ENCODE measurements at places on chromosomes 11 and 22.
A peak's percentile ranks its signal among the peaks of the same experiment; 100 is the strongest.

- peak; percentile 96 for DNase-seq
Measured at GRCh38 chr11:118921929-118922744, 3.6 kb downstream of the BCL9L start.

DNA sequence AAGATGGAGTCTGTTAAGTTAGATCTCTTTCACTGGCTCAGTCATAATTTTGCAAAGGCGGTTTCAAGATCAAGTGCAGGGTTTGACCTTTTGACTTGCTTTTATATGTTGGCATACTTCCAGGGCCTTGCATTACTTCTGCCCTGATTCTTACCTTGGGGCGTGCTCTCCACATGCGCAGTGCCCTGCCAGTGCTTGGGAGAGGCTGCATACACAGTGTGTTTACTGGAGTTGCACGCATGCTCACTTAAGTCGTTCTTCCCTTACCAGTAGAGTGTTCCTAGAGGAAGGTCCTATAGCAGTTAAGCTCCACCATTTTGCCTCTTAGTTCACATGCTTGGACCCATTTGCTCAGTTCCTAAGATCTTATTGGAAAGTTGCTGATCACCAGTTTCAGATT lies 21.0 kb upstream of the TMEM123 start:
- no peak for DNase-seq

- no peak for DNase-seq
Measured at GRCh38 chr22:23115825-23116494, 25.8 kb downstream of the RSPH14 start.

- DNase-seq, result peak; percentile 48
Measured at GRCh38 chr11:57566005-57566904, 1.2 kb downstream of the UBE2L6 start.

- no peak for DNase-seq
Measured at GRCh38 chr11:61295596-61295926, 445 bp upstream of the VWCE start.

GRCh38 chr22:38834991-38835390 lies 8.8 kb downstream of the NPTXR start:
- DNase-seq, result no peak

DNA sequence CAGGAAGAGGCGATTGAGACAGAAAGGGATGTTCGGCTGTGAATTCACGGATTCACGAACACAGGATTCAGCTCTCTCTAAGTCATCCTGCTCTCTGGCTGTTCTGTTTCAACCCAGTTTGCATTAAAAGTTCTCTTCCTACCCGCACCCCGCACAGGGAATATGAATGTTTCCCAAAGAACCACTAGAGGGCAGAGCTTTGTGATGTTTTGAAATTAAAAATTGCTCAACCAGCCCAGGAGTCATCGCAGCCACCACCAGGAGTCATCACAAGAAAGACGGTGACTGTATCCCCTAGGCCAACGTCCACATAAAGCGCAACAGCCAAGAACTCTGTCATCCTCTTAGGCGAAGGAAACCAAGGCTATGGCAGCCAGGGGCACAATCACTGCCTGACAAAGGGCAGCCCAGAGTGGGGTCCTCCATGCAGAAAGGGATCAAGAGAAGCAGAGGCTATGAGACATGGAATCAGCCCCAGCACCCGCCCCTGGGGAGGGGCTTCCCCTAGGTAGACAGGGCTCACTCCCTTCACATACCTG lies 122.4 kb downstream of the WT1 start:
- peak; percentile 78 for DNase-seq

- DNase-seq, result no peak
Measured at GRCh38 chr11:72680624-72681158, 6.5 kb upstream of the PDE2A start.

- DNase-seq, result peak; percentile 72
Measured at GRCh38 chr11:32297611-32298011, 137.7 kb downstream of the WT1 start.

DNA sequence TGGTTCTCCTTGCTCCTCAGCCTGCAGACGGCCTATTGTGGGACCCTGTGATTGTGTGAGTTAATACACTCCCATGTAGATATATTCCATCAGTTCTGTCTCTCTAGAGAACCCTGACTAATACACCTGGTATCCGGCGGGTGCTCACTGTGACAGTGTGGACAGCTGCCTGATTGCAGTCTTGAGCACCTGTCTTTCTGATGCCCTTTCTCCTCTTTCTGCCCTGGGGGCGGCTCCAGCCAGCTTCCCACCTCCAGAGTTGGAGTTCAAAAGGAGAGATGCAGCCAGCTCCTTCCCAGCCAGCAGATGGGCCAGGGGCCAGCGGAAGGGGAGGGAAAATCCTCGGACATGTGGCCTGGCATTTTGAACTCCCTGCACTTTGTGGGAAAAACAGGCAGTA lies 15.0 kb downstream of the SMIM38 start:
- no peak for DNase-seq

DNA sequence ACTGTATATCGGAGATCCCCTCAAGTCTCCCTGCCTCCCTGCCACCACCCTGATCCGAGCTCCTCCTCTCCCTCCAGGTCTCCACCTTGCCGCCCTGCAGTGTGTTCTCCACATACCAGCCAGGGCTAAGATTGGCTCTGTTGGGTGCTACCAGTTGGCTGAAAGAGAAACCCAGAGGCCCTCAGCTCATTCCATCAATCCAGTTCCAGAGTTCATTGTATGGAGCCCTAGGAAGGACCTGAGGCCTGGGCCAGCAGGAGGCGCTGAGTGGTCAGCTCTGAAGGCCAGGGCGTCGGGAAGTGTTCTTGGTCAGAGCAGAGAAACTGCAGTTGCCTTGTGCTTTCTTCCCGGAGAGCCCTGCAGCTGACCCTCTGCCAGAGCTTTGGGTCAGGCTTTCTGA lies 2.2 kb upstream of the TOP3B start:
- DNase-seq, result peak; percentile 34

GRCh38 chr11:10125522-10126133 lies 168.4 kb downstream of the SBF2 start:
- DNase-seq, result peak; percentile 70

DNA sequence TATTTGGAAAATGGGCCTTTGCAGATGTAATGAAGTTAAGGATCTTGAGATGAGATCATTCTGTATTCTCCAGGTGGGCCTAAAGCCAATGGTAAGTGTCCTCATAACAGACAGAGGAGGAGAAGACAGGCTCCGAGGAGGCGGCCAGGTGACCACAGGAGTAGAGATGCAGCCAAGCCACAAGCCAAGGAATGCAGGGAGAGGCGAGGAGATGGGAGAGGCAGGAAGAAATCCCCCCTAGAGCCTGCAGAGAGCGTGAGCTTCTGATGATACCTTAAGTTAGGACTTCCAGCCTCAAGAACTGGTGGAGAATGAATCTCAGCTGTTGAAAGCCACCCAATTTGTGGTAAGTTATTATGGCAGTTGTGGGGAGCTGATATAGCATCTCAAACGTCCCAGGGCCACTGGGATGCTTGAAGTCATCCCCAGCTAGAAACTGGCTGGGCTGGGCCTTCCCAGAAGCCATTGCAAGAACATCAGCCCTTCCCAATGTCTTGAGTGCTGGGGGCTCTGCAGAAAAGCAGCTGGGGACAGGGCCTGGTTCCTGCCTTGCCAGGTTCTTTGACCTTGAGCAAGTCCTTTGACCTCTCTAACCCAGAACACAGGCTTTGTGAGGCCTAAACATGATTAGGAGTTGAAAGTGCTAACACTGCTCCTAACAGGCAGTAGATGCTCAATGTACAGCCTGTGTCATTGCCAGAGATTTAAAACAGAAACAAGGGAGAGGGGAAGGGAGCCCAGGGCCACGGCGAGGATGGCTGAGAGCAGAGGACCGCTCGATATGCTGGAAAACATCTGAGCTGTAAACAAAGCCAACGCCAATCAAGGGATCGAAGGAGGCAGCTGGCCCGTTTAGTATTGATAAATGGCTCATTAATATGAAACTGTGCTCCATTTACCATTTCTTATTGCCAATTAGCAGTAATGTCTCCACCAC lies 632.3 kb downstream of the TBC1D22A start:
- no peak for DNase-seq

DNA sequence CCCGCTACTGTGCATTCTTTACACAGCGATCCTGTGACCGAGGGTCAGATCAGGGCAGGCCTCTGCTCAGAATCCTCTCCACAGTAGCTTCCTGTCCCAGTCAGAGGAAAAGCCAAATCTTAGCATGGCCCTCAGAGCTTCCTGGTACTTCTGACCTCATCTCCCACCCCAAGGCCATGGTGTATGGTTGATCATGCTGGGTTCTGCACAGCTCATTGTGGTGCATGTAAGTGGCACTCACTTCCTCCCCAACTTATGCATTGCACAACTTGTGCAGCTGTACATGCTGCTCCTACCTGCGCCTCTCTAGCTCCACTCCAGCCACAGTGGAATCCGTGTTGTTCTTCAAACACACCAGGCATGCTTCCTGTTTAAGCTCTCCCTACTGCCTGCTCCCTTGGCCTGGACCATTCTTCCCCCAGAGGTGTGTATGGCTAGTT lies 20.3 kb downstream of the BMAL1 start:
- peak; percentile 33 for DNase-seq

All from cardiac fibroblast (primary cell).